ENCODE measurements at places on chromosomes 1 and 21.

- DNase-seq = no peak
Observed at GRCh38 chr1:103525114-103525606, 339 bp upstream of the RNPC3 start.

GRCh38 chr1:97139512-97139911 is 417.9 kb downstream of the PTBP2 start:
- DNase-seq = no peak

- DNase-seq = no peak
Observed at GRCh38 chr1:30044656-30045144, 678.7 kb downstream of the MATN1 start.

DNA sequence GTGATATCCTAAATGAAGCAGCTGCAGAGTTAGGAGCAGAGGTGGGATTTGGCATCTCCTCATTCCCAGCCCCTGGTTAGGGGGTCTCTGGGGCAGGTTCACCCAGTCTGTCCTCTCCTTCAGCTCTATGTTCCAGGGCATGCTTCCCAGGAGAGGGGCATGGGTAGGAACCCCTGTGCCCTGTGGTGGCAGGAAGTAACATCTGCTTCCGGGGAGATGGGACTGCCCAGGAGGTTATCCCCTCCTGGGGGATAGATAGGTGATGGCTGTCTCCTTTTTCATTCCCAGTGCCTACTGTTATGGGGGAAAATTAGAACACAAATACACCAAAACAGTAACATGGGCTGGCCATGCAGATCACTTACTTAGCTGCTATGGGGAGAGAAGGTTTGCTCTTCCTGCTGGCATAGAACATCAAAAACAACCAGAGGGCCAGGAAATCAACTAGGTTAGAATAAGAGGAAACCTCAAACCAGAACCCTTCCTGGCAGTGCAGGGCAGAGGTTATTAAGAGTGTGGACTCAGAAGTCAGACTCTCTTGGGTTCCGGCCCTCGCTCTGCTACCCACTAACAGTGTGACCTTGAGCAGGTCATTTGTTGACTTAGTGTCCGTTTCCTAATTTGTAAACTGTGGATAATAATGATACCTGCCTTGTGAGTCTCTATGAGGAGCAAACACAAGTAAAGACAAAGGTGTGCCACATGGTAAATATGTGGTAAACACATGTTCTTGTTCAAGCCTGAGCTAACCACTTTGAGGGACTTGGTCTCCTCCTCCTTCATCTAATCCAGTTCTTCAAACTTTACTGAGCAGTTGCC is 157.8 kb upstream of the JUN start:
- DNase-seq = no peak

DNA sequence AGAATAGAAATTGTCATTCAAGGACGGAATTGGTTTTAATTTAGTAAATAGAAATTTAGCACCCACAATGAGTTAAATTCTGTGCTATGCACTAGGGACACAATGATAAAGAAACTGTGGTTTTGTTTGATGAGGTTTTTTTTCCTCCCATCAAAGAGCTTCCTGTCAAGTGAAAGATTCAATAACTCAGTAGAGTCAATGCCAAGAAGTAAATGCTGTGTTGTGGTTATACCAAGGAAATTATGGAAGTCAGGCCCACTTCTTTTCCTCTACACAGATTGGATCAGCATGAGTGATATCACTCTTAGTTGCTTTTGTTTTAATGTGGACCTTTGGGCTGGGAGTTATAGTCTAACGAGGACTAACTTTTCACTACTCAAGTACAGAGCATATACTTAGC is 1269.6 kb upstream of the ADGRL2 start:
- DNase-seq = no peak

GRCh38 chr21:19844334-19844733 is 1153.9 kb upstream of the NCAM2 start:
- DNase-seq = no peak

GRCh38 chr1:204314893-204315658 is 44.7 kb downstream of the PLEKHA6 start:
- no peak for DNase-seq

GRCh38 chr1:82044111-82044510 is 243.4 kb downstream of the ADGRL2 start:
- DNase-seq = no peak

DNA sequence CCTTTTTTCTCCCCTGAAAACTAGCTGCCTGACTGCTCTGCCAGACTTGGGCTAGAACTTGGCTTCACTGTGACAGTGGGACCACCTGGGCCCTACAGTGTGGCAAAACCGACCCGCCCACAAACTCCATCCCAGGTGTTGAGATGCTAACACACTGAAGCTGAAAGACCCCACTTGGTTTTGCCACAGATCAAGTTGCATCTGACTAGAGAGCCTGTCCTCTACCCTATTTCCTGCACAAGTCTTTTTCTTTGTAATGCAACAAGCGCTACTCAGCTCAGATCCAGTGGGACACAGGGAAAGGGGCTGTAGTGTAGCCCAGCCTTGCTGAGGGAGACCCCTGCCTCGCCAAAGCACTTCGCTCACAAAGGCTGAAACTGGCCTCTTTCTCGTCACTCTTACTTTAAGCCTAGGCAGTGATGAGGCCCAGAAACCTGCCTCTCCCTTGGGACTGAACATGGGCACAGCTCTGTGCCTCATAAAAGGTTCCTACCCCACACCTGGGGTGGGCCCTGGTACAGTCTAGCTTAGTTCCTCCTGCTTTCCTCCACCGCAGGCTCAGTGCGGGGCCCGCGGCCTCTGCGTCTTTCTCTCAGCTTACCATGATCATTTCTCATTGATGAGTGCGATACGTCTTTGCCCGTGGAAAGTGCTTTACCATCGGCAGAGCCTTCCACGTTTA is 9.7 kb downstream of the ALPL start:
- no peak for DNase-seq

GRCh38 chr21:37945036-37945435 is 28.8 kb upstream of the KCNJ6 start:
- no peak for DNase-seq

- DNase-seq = no peak
Observed at GRCh38 chr1:211493133-211493871, 1.3 kb upstream of the RD3 start.

- DNase-seq = no peak
Observed at GRCh38 chr1:163213626-163214025, 10.9 kb upstream of the RGS5 start.

DNA sequence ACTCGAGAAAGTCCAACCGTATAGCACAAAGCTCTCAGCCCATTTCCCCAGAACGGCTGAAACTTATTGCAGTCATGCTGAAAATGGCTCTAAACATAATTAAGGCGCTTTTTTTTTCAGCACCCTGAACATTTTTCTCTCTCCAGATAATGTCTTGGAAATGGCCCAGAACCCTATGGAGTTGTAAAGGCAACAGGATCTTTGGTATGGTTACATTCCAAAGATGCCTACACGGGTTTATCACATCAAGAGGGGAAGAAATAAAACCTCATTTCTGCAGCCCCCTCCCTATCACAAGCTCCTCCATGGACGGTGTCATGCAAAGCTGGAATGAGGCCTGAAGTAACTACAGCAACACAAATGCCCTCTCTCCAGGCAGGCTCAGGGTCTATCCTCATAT is 126.4 kb upstream of the GALNT2 start:
- no peak for DNase-seq

GRCh38 chr21:43024439-43025136 is 50.2 kb downstream of the PKNOX1 start:
- DNase-seq = no peak

DNA sequence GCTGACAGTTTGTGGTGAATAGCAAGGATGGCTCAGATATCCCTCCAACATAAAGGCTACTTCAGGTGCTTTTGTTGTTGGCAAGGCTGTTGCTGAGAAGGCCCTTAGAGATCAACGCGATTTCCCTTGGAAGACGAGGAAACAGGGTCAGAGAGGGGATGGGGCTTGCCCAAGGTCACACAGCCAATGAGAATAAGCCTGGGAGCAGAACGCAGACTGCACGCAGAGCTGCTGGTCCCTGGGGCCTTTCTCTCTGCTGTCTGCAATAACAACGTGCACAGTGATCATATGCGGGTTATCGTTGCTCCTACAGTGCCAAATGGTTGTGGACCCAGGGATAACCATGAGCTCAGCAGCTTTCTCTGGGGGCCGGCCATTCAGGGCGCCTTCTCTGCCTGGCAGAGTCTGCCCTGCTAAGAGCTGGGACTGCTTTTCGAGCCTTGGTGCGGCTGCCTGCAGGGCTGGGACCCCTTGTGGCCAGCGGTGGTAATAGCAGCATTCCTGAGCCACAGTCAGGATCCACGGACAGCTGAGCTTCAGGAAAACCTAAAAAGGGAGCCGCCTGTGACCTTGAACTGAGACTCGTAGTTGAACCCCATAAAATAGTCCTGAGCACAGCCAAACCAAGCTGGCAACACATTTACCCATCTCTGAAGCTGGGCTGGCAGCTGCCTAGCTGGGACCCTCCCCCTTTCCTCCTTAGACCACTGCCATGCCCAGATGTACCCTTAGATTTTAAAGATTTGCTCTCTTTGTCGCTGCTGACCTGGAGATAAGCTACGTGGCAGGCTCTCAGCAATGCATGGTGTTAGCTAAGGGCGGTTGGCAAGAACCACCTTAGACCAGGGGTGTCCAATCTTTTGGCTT is 39.8 kb downstream of the HTR6 start:
- peak; percentile 67 for DNase-seq

GRCh38 chr1:100832694-100833428 is 61.8 kb downstream of the EXTL2 start:
- no peak for DNase-seq

- no peak for DNase-seq
Observed at GRCh38 chr1:154923695-154924094, 12.8 kb downstream of the PMVK start.

DNA sequence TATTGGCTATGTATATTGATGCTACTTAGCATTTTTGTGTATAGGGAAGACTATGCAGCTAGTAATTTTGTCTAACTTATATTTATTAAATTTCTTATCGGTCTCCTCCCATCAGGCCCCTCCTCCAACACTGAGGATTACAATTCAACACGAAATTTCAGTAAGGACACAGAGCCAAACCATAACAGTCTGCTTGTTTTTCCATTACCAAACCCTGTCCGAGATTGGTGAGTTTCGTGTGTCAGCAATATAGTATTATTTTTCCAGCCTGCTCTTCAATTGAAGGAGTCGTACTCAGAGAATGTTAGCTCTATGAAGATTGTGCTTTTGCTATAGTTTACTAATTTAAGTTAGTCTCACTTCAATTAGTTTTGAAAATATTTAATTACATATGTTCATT is 1495.3 kb downstream of the MRPL39 start:
- no peak for DNase-seq

GRCh38 chr1:183432548-183432875 is 14.3 kb upstream of the NMNAT2 start:
- no peak for DNase-seq

GRCh38 chr1:8026153-8026975 is at the start of gene ERRFI1:
Gene ERRFI1, minus strand, starts transcription at chr1:8026309. Its CDS starts 10,690 bp downstream, at chr1:8015619.
- DNase-seq = peak; percentile 99

- no peak for DNase-seq
Observed at GRCh38 chr1:60637651-60638050, 444.7 kb upstream of the NFIA start.

- no peak for DNase-seq
Observed at GRCh38 chr1:77319036-77319705, 37.4 kb downstream of the AK5 start.

- no peak for DNase-seq
Observed at GRCh38 chr1:150789396-150789795, 18.7 kb downstream of the CTSK start.

GRCh38 chr1:59123081-59123681 is 173.7 kb upstream of the FGGY start:
- DNase-seq = no peak

- no peak for DNase-seq
Observed at GRCh38 chr1:118982821-118983557, 5.2 kb downstream of the TBX15 start.

GRCh38 chr1:24130385-24130784 is 12.6 kb downstream of the IL22RA1 start:
- DNase-seq = no peak

GRCh38 chr1:157183870-157184269 is 45.7 kb upstream of the ETV3 start:
- DNase-seq = no peak

DNA sequence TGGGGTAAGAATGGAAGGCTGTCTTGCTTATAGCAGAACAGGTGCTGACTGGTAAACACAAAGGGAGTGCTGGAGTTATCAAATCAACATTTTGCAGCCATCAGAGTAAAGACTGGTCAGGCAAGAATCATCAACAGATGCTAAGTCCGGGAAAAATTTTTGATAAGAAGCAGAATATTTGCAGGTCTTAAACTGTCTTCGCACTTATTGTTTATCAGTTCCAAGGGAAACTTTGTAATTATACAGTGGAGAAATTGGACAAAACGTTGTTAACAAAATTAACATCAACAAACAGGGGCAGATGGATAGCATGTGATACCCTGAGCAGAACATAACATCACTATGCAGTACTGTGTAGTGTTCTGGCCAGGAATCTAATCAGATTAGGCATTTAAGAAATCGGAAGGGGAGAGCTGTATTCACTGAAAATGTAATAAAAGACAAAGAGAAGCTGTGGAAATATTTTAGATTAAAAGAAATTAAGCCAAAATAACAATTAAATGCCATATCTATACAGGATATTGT is 127.1 kb downstream of the DAB1 start:
- DNase-seq = no peak

DNA sequence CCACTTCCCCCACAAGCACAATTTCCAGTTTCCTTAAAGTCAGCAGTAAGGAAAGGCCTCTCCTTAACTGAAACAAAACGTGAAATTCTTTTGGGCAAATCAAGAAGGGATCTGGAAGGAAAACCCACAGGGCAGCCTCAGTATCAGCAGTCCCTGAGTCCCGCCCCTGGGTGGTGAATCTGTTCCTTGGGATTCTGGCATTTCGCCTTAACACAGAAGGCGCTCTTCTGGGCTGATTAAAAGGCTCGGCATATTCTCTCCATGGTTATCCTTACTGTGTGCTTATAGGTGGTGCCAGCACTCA is 12.2 kb upstream of the RAB4A start:
- no peak for DNase-seq

DNA sequence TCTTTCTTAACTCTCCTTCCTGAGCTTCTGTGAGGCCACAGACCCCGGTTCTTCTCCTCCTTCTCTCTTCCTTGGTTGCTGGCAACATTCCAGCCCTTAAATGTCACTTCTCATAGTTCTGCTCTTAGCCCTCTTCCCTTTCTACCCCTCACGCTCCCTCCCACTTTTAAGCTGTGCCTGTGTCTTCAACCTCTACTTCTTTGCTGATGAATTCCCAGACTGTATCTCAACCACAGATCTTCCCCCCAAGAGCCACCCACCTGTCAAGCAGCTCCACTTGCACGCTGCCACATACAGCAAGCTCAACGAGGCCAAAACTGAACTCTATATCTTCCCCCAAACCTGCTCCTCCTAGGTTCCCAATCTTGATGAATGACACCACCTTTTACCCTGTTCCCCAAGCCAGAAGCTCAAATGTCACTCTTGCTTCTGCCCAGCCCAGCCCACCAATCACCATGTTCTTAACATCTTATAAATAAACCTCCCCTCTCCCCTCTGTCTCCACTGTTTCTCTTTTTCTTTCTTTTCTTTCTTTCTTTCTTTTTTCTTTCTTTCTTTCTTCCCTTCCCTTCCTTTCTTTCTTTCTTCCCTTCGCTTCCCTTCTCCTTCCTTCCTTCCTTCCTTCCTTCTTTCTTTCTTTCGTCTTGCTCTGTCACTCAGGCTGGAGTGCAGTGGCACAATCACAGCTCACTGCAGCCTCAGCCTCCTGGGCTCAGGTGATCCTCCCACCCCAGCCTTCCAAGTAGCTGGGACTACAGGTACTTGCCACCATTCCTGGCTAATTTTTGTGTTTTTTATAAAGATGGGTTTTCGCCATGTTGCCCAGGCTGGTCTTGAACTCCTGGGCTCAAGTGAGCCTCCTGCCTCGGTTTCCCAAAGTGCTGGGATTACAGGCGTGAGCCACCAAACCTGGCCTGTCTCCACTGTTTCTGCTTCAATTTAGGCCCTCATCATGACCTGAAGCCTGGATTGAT is 19.8 kb upstream of the PTP4A2 start:
- DNase-seq = no peak

Measured in NCI-H510A (cell line).